ENCODE measurements at places on chromosomes 12 and 14.

DNA sequence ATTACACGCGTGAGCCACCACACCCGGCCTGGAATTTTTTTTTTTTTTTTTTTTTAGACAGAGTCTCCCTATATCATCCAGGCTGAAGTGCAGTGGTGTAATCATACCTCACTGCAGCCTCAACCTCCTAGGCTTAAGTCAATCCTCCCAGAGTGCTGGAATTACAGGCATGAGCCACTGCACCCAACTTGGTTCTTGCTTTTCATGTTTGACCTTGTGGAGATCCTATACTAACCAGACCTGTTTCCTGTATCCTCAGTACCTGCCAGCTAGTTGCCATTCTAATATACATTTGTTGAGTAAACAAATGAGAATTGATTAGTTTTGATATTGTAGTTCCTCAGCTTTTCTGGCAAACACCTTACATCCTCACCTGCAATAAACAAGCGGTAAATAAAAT, 3.2 kb upstream of the VSIG10 start:
- no peak for DNase-seq

DNA sequence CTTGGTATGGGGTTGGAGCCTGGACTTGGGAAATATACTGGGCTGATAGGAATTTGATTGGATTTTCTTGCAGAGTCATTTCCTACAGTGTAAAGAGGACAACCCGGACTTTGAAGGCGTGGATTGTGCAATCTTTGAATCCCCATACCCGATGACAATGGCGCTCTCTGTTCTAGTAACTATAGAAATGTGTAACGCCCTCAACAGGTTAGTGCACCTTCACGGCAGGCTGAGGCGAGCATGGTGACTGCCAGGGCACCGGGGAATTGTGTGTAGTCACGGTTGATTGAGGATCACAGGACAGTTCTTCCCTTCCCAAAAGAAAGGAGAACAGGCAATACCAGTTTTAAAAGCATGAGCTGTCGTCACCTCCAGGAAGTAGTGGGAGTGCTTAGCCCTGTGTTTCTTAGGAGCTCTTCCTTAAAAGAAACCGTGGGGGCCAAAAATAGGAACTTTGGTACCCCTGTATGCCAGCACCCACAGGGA, 58.3 kb downstream of the ANAPC7 start:
- no peak for DNase-seq

- peak; percentile 74 for DNase-seq
Observed at GRCh38 chr12:3073438-3074250, 3.5 kb upstream of the TSPAN9 start.

GRCh38 chr12:67927324-67927723, 61.9 kb upstream of the IFNG-AS1 start:
- DNase-seq = no peak

DNA sequence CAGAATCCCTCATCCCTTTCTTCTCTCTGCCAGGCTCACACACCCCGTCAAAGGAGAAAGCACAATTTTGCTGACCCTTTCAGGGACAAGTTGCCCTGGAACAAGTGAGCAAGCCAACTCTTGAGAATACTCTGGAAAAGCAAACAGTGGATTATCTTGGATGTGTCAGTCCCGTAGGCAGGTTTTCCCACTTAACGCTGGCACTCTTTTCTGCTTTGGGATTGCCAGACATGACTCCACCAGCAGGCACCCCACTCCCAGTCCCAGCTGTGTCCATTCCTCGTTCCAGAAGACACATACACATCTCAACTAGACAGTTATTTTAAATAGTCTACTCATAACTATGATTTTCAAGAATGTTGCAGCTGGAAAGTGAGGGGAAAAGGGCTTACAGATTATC, 145.5 kb upstream of the CDKN3 start:
- DNase-seq = no peak

DNA sequence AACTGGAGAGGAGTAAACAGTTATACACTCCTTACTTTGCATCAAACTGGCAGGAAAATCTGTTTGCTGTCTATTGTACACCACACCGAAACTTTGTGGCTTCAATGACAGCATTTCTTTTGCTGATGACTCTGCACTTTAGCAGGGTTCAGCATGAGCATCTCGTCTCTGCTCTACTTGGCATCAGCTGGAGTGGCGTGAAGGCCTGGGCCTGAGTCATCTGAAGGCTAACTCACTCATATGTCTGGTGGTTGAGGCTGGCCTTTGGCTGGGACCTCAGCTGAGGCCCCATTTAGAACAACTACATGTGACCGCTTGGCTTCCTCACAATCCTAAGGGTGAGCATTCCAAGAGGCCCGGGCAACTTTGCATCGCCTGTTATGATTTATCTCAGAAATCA, 28.7 kb upstream of the REP15 start:
- DNase-seq = no peak

GRCh38 chr12:96039516-96039915, 4.1 kb upstream of the LTA4H start:
- no peak for DNase-seq

Measured in large intestine (tissue), 12 donors.